ENCODE measurements at places on chromosomes 11 and 22. TPM values are rescaled to one million over a fixed set of nuclear protein-coding genes. Genes with fewer than 3 reads are reported as not detected.

GRCh38 chr11:16099343-16099900 lies 256.9 kb downstream of the SOX6 start:
- DNase-seq: no peak

Gene TEX54
- not detected for total RNA-seq

DNA sequence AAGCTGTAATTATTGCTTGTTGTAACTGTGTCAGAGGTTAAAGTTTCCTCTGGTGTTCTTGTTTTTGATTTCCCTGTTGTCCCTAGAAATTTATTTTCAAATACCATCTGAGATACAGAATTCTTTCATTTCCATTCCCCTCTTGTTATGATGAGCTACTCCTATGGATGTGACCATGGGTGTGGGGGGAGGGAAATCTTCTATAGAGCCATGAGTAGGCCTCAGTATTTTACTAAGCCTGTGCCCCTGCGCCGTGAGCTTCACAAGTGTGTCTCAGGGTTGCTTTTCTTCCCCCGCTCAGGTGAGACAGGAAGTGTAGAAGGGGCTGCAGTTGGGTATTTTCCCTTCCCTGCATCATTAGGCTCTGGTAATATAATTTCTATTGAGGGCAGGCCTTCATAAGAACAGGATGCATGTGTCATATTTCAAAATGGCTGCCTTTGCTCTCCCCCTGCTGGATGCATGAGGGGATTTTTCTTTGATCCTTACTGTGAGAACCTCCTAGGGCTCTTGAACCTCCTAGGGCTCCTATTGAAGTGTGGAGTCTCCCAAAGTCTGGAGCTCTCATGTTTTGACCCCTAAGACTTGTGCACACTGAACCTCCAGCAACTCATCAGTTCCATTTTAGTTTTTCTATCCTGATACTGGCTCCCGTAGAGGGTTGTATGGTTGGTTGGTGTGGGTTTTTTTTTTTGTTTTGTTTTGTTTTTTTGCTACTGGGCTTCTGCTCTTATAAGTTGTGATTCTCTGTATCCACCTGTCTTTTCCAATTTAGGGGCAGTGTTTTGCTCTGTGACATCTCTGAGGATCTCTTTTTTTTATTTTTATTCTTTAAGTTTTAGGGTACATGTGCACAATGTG lies 658.2 kb downstream of the NTM start:
- DNase-seq: no peak

- DNase-seq: no peak
Observed at GRCh38 chr11:69509381-69509780, 27.9 kb downstream of the LINC01488 start.

Gene FHIP1B
- total RNA-seq: 45.4 TPM

Gene MOV10L1
- total RNA-seq: not detected

Gene NECTIN1
- total RNA-seq: 1.8 TPM

Measured in T-cell (primary cell).